Tibial nerve (tissue), 4 donors: ENCODE measurements at places on chromosomes 5 and 9. TPM values are rescaled to one million over a fixed set of nuclear protein-coding genes. Genes with fewer than 3 reads are reported as not detected.

The PCDHA1 gene
- total RNA-seq, result not detected

The SLC46A2 gene
- total RNA-seq, result 0.22 TPM

The BAAT gene
- not detected for total RNA-seq

DNA sequence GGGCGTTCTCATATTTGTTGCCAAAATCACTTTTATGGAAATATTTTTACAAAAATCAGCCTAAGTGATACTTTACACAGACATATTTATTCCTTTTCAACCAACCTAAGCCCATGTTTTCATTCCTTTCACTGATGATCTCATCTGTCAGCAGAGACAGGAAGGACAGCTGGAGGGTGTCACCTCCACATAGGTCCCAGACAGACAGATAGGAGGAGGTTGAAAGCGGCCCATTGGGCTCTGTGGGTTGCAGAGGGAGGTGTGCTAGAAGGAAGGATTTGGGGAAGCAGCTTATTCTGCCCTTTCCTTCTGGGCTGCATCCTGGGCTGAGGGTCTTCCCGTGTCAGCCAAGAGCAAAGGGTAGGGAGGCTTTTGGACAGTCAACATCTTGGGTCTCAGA is 26.0 kb upstream of the SEMA4D start:
- no peak for DNase-seq

- no peak for DNase-seq
These were observed 582.4 kb downstream of the BRINP1 start for GRCh38 chr9:118786877-118787276.

GRCh38 chr5:68739752-68740151 is 354.1 kb upstream of the SLC30A5 start:
- no peak for DNase-seq

GRCh38 chr9:100595391-100596199 is 17.7 kb downstream of the CAVIN4 start:
- no peak for DNase-seq

DNA sequence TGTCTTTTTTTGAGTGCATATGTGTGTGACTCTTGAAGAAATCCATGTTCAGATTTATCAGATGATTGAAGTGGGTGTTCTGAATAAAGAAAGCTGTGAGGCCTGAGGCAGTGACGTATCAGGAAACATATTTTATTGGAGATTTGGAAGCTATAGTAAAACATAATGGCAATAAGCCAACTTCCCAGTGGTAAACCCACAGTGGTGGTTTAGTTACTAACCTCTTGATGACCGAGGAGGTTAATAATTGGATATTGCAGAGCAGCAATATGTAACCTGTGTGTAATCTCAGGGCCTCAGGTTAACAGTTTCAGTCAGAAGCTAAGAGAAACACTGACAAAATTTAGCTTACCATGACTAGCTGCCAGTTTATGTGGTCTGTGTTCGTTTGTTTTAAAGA is 6.9 kb downstream of the RGMB start:
- no peak for DNase-seq

DNA sequence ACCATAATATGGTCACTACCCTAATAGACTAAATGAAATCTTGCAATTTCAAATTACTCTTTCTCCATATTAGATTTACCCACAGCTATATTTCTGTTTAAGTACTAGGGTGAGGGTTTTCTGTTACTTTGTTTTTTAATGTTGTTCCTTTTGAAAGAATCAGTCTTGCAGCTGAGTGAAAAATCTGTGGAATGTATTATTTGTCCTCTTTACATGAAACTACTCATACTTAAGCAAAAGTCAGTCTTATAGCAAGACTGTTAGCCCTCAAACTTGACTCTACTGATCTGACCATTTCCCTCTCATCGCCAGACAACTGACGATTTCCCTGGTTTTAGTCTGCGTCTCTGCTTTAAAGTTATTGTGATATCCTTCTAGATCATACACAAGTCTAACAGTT is 84.0 kb downstream of the PIK3R1 start:
- DNase-seq, result no peak

DNA sequence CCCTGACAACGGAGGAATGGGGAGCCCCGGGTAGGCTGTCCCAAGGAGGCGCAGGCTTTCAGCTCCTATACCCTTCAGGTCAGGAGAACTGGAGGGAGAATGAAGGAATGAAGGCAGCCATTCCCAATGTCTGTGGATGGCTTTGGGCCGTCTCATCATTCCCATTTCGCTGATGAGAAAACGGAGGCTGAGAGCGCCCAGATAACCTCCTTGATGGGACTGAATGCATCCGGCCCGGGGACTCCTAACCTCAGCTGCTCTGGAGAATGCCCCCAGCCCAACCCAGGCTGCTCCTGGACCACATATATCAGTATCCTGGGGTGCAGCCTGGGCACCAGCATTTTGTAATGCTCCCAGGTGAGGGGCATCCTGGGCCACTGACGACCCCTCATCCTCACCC is 52.6 kb upstream of the RNU6ATAC start:
- DNase-seq, result no peak

DNA sequence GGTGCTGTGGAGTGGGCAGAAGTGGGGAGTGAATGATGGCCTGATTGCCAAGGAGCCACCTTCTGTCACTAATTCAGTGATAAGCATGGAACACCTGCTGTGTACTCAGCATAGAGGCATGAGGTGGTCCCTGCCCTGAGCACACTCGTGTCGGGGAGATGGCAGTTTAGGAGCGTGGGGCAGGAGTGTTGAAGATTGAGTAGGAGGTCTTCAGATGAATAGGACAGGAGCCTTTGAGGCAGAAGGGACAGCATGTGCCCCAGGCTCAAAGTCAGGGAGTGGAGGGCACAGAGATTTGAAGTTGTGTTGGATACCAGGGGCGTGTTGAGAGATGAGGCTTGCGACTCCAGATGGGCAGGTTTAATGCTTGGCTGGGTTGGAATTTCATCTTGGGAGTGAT is 55.0 kb downstream of the ZNF618 start:
- no peak for DNase-seq

DNA sequence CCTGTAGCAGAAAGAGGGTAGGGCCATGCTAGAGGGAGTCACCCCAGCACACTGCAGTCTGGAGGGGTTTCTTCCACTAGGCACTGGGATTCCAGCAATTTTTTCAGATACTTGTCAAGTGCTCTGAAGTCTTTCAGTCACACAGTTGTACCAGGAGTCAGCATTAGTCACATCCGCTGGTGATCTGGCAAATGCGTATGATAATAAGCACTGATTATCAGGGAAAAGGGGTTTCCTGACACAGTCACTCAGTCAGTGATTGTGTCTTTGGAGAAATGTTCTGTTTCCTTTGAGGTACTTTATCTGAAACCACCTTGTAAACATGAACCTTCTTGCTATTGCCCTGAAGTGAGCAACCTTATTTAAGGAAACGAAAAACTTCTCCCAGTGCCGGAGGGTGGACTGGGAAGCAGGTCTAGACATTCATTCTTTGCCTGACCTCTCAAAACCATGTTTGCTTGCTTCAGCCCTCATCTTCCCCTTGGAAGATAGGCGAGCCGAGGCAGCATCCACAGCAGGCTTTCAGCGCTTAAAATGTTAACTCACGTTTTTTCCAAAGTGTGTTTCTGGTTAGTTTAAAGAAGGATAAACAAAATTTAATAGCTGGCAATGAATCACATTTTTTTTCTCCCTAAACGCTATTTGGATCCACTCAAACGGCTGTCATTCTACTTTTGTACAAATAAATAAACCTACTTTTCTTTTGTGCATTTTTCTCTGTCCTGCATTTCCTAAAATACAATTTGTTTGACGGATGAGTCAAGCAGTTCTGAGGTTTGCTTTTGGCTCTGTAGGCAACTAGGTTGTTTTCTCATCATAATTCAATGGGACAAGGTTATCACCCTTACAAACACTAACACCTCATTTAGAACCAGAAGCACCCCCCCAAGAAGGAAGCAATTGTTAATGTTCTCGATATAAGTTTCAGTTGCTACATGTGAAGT is 77.7 kb downstream of the FOXD1 start:
- DNase-seq, result no peak

DNA sequence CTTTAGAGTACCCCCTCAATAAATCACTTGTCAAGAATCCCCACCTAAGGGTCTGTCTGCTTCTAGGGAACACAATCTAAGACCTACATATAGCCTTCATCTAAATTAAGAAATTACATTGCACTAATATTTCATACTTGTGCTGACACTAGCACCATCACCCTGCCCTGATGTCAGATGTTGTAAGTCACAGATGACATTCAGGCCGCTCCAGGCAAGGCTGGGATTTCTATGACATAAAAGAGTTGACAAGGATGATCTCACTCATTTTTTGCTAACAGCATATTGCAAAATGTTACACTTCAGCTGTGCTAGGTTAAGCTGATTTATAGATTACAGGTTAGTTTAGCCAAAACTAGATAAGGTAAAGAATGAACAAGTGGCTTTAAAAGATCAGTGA is 372.5 kb upstream of the GRIA1 start:
- no peak for DNase-seq

GRCh38 chr5:160152901-160153300 is 33.7 kb upstream of the PWWP2A start:
- DNase-seq, result no peak

DNA sequence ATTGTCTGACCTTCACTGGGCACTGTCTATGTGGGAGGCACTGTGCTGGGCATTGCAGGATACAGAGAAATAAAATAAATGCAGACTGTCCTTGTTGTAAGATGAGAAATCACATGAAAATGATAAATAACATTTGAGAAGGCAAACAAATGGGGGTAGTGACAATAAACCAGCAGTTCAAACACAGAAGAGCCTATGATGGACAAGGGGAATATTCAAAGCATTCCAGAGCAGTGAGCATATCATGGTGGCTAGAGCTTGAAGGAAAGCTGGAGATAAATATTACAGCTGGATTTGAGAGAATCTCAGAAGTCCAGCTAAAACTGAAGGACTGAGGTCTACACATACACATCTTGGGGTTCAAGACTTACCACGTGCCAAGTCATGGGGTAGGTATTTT is 209.9 kb downstream of the ASTN2 start:
- no peak for DNase-seq

DNA sequence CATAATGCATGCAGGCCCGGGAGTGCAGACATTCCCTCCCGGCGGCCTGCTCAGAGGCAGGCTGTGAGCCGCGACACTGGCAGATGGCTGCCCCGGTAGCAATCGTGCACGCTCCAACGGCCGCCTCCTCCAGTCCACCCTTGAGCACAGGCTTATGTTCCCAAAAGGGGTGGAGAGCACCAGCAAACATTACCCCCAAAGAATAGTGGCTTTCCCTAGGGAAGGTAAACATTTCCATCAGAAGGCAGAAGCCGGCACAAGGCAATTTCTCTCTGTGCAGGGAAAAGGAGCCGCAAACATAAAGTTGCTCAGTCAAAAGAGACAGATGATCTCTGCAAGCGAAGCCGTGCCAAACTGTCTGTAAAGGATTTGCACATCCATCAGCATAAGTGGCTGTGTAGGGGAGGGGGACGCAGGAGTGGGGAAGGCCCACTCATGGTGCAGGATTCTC is 92.5 kb downstream of the SIL1 start:
- no peak for DNase-seq

DNA sequence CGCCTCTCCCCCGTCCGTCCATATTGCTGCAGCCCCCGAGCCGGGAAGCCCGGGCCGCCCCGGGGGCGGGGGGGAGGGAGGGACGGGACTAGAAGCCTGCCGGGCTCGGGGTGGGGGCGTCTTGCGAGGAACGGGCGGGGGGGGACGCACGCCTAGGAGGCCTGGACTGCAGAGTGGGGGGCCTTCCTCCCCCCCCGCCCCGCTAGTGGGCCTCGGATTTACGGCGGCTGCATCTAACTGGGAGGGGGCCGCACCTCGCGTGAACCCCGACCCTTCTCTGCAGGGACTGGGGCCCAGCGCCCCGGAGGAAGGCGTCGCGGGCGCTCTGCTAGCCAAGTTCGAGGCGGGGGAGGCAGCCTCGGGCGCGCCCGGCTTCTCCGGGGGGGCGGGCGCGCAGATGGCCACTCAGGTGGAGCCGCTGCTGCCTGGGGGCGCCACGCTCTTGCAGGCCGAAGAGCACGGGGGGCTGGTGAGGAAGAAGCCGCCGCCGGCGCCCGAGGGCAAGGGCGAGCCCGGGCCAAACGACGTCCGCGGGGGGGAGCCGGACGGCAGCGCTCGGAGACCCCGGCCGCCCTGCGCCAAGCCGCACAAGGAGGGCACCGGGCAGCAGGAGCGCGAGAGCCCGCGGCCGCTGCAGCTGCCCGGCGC is at the start of gene LARP1:
LARP1 (plus strand) TSS at position 17 of the 648 bp plus-strand sequence; CDS start at position 398, 381 bp downstream.
- DNase-seq, result no peak
